ENCODE measurements at places on chromosomes 6 and 20.

DNA sequence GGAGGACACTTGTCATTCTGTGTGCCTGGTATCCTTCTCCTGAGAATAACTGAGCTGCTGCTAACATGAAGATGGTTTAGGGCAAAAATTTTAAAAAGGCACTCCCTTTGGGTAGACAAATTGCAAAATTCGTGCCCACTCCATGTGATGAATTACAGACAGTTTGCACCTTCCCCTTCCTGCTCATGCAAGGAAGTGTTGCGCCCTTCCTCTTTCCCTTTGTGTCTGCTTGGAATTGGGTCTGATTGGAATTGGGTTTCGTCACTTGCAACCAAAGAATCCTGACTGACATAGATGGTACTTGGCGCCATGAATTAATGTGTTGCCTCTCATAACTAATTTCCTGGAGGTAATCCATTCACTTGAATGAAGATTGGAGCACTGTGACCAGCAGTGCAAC is 62.3 kb upstream of the SHLD1 start:
- DNase-seq = no peak

DNA sequence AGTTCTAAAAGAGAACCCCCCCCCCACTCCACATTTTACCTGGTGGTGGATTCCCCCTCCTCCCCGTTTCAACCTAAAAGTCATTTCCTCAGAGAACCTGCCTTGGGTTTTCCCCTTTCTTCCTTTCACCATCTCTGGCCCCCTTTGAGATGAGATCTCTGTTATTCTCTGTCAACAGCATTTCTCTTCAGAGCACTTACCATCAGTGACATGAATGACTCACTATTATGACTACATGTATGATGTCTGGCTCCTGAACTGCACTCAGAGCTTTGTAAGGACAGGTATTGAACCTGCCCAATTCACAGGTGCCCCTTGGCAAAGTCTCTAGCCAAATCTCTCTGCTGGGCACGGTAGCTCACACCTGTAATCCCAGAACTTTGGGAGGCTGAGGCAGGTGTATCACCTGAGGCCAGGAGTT is 61.4 kb upstream of the JARID2 start:
- no peak for DNase-seq

DNA sequence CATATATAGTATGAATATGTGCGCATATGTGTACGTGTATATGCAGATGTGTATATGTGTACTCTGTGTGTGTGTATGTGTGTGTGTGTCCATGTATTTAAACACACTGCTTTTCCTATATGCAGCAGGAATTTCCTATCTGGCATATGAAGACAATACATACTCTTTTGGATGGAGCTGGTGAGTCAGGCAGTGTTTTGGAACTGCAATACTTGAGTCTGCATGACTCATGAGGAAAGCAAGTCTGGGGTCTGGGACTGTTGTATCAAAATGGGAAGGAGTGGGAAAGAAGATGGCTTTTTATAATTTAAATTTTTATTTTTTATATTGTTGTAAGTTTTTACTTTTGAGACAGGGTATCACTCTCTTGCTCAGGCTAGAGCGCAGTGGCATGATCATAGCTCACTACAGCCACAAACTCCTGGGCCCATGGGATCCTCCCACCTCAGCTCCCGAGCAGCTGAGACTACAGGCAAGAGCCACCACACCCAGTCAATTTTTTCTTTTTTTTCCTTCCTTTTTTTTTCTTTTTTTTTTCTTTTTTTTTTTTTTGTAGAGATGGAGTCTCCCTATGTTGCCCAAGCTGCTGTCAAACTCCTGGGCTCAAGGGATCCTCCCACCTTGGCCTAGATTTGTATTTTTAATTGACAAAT is 72.2 kb downstream of the ATXN1 start:
- peak; percentile 70 for DNase-seq

DNA sequence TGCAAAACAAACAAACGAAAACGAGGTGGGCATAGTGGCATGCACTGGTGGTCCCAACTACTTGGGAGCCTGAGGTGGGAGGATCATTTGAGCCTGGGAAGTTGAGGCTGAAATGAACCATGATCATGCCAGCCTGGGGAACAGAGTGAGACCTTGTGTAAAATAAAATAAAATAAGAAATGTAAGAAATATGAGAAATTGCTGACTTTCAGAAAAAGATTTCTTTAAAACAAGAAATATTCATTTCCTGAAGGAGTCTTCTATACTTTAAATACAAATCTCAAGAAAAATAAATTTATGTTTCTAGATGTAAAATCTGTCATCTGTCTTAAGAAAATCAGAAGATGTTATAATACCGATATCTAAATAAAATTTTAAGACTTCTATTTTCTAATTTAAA is 96.7 kb upstream of the ENPP5 start:
- no peak for DNase-seq

- no peak for DNase-seq
These were observed 34.7 kb upstream of the MAP3K7 start for GRCh38 chr6:90621581-90621980.

GRCh38 chr20:9403448-9403847 is 110.9 kb upstream of the LAMP5 start:
- no peak for DNase-seq

GRCh38 chr6:113396730-113397129 is 460.4 kb upstream of the MARCKS start:
- DNase-seq = no peak

DNA sequence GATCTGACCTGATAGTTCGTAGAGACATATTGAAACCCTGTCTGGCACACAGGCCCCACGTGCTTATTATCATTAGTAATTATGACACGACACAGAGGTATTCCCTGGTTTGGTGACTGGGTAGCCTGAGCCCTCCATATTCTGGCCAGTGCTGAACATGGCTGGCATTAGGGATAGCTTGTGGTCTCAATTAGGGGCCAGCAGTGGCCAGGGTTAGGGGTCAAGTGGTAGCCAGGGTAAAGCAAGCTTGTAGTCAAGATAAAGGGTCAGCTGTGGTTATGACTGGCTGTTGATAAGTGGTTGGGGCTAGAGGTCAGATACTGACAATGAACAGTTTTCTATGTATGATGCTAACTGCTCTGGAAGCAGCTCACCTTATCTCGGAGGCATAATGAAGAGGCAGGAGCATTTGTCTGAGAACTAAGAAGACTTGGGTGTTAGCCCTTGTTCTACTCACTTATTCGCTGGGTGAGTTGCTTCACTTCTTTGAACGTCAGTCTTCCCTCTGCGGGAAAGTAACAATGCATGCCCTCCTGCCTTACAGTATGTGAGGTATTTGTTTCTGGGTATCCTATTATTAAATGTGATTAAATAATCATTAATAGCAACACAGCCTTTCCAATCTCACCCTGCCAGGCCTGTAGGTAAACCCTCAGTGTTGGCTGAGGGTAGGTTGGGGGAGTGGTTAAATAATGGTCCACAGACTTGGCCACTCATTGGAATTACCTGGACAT is 66.7 kb downstream of the VEGFA start:
- no peak for DNase-seq

- DNase-seq = no peak
These were observed 66.1 kb downstream of the SULF2 start for GRCh38 chr20:47719211-47719610.

GRCh38 chr20:18272451-18272850 is 15.9 kb upstream of the ZNF133 start:
- DNase-seq = no peak

DNA sequence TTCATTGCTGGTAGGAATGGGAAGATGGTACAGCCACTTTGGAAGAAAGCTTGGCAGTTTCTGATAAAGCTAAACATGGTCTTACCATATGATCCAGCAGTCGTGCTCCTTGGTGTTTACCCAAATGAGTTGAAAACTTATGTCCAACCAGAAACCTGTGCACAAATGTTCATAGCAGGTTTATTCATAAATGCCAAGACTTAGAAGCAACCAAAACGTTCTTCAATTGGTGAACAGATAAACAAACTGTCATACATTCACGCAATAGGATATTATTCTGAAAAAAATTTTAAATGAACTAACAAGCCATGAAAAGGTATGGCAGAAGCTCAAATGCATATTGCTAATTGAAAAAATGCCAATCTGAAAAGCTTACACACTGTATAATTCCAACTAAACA is 117.1 kb downstream of the LINC00237 start:
- DNase-seq = no peak

GRCh38 chr6:31907158-31907813 is 5.4 kb upstream of the ZBTB12 start:
- peak; percentile 32 for DNase-seq

GRCh38 chr20:1809131-1809572 is 86.1 kb upstream of the SIRPA start:
- DNase-seq = peak; percentile 38

- no peak for DNase-seq
These were observed 67.9 kb downstream of the KIF13A start for GRCh38 chr6:17919496-17919895.

DNA sequence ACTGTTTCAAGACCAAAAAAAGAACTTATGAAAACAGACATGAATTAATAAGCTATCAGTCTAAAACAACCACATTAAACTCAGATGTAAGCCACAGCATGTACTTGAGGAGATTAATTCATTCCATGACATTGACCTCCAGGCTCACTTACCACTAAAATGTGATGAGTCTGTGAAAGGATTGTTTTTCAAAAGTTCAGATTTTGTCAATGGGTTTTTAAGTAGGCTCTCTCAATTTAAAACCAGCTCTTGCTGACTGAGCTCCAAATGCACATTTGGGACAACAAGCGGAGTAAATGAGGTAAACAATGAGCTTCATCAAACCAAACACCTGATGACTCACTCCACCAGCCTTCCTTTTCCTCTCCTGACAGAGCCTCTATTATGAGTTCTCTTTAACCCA is 197.0 kb downstream of the SIM1 start:
- peak; percentile 39 for DNase-seq

DNA sequence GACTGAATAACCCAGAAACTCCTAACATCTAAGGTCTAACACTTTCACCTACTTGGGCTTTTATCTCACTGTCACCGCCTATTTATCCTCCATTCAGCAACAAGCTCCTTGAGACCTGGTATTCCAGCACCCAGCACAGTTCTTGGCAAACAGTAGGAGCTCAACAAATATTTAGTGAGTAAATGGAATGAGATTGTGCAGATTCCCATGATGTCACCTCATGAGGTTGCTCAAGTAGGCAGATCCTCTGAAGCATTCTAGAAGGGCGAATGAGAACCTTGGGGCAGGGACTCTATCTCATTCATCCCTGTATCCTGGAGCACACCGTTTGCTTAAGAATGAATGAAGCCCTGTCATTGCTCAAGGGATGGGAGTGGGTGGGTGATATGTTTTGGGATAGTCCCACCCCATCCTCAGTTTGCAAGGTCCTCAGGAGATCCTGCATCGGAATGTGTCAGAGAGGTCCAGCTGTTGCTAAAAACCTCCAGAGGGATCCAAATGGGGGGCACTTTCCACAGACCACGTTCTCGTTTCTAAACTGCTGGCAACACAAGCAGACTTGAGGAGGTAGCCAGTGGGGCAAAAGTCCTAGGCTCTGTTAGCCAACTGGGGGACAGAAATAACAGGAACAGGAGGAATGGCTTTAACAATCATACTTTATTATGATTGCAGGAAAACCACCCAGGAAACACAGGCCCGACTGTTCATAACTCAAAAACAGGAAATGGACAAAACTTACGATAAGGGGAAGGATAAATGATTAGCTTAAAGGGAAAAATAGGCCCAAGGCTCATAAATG is 42.0 kb downstream of the EDN1 start:
- DNase-seq = no peak

GRCh38 chr6:75691012-75691411 is 58.0 kb upstream of the MYO6 start:
- no peak for DNase-seq

Data from astrocyte of the cerebellum (primary cell).